ENCODE measurements at places on chromosomes 12 and 14.

DNA sequence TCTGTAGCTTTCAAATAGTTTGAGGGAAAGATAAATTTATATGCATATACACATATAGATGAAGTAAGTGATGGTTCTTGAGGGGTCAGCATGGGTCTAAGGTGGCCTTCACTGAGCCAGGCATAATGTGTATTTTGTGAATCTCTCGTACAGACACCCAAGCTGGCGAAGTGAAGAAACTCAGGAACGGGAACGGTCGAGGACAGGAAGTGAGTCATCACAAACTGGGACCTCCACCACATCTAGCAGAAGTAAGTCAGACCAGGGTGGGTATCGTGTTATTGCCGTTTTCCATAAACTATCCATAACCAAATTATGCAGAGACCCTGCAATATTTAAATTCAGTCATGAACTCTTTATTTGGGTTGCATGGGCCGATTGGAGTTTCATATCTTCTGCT is 15.4 kb upstream of the TNS2 start:
- no peak for DNase-seq

DNA sequence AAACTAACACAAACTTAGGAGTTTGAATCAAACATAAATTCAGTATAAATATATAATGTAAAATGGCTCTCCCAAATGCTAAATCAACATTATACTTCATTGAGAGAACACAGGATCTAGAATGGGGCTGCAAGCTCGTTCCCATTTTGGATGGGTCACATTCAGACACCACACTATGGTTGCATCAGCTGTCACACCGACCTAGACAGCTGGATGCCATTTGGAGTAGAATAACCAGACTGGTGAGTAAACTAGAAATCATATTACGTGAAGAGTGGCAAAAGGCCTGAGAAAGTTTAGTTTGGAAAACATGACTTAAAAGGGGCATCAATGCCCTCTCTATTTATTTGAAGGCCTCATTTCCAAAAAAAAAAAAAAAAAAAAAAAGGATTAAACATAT is 430.4 kb downstream of the NPAS3 start:
- DNase-seq, result no peak

GRCh38 chr14:65255583-65256461 is 153.5 kb upstream of the MAX start:
- DNase-seq, result no peak

DNA sequence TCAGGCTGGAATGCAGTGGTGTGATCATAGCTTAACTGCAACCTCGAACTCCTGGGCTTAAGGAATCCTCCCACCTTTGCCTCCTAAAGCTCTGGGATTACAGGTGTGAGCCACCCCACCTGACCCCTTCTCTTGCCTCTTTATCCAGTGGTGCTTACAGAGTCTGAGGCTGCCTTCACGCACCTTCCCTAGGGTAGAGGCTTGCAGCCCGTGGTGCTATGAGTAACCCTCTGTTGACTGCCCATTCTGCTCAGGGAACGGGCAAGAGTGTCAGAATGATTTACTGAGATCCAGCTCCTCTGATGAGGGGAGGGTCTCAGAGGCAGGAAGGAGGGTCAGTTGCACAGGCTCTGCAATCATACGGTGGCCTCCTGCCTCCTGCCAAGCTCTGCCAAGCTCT is 125.1 kb upstream of the TBX3 start:
- no peak for DNase-seq

GRCh38 chr12:108268397-108268796 is 70.7 kb downstream of the CMKLR1 start:
- DNase-seq, result no peak

GRCh38 chr12:96711364-96711763 is 195.7 kb upstream of the NEDD1 start:
- no peak for DNase-seq

- DNase-seq, result no peak
These were observed 207.4 kb downstream of the EFCAB11 start for GRCh38 chr14:89747126-89747525.

DNA sequence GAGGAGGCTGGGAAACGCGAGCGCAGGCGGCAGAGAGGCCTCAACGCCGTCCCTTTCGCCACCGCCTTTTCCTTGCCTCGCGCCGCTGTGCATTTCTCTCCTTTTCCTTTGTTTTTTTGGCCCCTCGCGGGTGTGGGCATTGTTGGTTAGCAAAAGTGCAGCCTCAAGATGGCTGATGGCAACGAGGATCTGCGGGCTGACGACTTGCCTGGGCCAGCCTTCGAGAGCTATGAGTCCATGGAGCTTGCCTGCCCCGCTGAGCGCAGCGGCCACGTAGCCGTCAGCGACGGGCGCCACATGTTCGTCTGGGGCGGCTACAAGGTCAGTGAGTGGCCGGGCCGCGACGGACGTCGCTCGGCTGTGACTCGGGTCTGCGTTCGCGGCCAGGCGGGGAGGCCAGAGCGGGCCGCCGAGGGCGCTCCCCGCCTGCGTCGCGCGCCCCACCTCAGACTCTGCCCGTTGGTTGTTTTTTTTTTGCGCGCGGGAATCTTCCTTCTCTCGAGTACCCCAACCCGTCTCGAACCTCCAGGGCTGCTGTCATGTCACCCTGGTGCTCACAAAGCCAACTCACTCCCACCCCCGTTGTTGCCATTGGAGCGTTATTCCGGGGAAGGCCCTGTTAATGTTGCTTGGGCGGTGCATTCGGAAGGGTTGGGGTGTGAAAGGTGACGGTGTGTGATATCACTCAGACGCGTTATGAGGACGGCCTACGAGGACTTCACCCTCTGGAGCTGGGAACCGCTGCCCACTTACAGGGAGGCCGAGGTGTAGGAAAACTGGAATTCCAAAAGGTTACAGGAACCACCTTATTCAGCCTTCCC is 558 bp downstream of the KLHDC2 start:
- peak; percentile 85 for DNase-seq

- DNase-seq, result no peak
These were observed 78.5 kb upstream of the SSTR1 start for GRCh38 chr14:38129192-38129591.

DNA sequence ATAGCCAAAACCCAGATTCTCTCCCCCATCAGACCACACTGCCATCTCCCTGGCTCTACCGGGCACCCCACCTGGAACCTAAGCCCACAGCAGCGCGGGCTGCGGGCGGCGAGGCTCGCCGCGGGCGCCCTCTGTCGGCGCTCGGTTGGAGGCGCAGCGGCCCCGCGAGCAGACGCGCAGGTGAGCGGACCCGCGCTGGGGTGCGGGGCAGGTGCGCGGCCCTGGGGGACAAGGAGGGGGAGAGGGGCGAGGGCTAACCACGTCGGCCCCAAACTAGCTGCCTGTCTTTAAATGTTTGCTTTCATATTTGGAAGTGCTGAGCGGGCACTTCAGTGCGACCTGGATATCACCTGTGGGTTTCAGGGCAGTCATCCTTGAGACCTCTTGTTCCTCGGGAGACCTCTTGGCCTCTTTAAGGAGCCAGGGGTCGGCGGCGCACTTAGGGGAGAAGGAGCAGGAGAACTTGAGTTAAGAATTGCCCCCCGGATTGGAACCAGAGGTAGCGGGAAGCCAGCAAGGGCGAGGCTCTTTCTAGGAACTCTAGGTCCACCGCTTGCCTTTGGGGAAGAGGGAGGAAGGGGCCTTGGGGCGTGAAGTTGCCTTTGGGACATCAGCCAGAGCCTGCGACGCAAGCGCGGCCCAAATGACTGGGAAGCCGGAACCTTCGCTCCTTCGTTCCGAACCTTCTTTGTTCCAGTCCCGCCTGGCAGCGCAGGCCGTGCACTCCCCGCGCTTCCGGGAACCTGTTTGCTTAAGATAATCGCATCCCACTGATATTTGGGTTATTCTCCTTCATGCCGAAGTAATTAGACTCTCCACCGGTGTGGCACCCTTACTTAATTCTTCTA is 78.7 kb downstream of the NEDD1 start:
- DNase-seq, result peak; percentile 40

GRCh38 chr12:94925729-94926128 is 77.8 kb downstream of the NDUFA12 start:
- DNase-seq, result no peak

GRCh38 chr12:124566997-124567672 is at the start of gene NCOR2:
Gene NCOR2, minus strand, starts transcription at chr12:124567612. Its CDS starts 72,361 bp downstream, at chr12:124495251.
- peak; percentile 63 for DNase-seq

DNA sequence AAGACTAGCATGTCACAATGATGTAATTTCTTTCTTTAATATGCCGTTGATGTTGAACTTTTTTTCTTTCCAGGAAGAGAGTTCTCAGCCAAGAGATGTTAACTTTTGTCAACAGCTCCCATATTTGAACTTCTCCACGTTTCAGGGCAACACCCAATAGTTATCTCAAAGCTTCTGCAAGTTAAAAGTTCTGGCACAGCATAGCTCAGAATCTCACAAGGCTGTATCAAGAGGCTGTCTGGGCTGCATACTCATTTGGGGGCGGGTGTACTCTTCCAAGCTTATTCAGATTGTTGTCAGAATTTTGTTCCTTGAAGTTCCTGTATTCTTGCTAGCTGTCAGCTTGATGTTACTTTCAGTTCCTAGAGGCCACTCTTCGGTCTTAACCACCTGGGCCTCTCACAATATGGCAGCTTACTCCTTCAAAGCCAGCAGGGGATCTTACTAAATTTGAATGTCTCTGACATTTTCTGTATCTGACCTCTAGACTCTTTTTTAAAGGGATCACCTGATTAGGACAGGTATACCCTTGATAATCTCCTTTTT is 38.9 kb downstream of the KCNC2 start:
- DNase-seq, result no peak

DNA sequence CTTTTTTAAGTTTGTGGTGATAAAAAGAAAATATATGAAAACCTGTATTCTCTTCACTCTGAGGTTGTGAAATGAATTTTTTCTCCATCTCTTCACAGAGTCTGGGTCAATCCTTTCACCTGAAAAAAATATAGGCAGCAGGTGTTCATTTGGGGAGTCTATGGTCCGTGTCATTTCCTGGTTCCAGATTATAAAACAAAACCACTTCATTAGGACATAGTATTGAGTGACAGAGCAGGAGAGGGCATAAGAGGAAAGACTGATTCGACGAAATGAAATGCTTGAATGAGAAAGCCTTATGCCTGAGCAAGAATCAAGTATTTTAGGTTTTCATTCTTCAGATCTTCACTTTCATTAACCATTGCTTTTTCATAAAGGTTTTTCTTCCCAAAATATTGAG is 51.8 kb upstream of the NUAK1 start:
- DNase-seq, result no peak

- no peak for DNase-seq
These were observed 58.7 kb downstream of the STX2 start for GRCh38 chr12:130780325-130780724.

GRCh38 chr12:116880817-116881324 is 370 bp downstream of the HRK start:
- peak; percentile 64 for DNase-seq

- DNase-seq, result no peak
These were observed 106.1 kb upstream of the TMEM132D start for GRCh38 chr12:130009961-130010360.

GRCh38 chr12:2413301-2413700 is 360.5 kb downstream of the CACNA1C start:
- DNase-seq, result no peak

- DNase-seq, result no peak
These were observed 231.9 kb downstream of the C12orf75 start for GRCh38 chr12:105562199-105562971.

DNA sequence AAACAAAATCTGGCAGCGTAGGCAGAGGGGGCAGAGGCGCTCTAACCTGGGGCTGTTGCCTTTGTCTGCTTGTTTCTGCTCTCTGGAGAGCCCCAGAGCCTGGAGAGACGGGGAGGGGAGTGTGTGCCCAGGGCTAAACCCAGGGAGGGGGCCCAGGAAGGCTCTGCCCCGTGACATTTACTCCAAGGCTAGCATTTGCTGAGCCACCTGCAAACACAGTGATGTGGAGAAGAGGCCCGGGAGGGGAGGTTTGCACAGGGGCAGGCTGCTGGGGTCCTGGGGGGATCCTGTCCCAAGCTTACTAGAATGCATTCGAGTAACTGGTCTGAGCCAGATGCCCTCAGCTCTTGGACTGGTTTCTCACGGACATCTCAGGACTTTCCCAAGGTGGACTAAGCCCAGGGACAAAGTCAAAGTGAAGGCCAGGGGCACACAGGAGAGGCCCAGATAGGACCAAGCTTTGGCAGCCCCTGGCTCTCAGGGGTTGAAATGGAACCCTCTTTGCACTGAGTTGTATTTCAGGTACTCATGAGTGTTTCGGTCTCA is 12.0 kb downstream of the MEG3 start:
- no peak for DNase-seq

GRCh38 chr14:71261206-71261605 is 353.9 kb downstream of the PCNX1 start:
- no peak for DNase-seq

GRCh38 chr14:54814076-54814475 is 88.5 kb downstream of the GCH1 start:
- peak; percentile 48 for DNase-seq

DNA sequence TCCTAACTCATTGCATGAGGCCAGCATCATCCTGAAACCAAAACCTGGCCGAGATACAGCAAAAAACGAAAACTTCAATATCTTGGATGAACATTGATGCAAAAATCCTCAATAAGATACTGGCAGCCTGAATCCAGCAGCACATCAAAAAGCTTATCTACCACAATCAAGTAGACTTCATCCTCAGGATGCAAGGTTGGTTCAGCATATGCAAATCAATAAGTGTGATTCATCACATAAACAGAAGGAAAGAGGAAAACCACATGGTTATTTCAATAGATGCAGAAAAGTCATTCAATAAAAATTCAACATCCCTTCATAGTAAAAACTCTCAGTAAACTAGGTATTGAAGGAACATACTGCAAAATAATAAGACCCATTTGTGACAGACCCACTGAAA is 56.5 kb upstream of the PPFIA2 start:
- no peak for DNase-seq

DNA sequence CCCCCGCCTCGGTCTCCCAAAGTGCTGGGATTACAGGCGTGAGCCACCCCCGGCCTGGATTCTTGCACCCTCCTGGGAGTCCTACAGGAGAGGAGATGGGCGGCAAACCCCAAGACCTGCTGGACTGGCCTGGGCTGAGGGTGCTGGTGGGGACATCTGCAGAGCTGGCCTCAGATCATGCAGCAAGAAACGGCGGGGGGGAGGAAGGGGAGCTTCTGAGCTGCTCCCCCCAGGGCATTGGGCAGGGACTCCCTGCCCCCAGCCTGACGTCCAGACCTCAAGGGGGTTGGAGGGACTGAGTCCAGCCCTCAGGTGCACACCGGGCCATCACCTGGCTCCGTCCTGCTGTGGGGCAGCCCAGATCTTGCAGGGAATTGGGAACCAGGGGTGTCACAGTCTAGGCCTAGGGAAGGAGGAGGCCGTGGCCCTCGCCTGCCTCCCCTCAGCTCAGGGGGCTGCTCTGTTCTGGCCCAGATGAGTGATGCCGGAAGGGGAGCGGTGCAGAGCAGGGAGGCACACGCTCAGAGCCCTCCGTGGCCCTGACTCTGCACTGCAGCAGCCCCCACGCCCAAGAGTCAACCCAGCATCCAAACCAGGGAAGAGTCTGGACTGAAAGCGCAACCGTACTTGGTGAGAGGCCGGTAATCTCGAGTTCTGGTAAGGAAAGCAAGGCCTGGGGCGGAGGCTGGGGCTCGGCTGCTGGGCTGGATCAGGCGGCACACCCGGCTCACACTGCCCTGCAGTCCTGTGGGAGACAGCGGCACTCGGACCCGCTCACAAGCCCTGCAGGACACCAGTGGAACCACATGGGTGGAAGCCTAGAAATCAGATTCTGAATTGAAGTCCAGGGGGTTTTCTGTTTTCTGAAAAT is 8.9 kb upstream of the AMN start:
- DNase-seq, result no peak

- no peak for DNase-seq
These were observed 132.3 kb downstream of the PAPOLA start for GRCh38 chr14:96634481-96634880.
